Stimulated activated CD8-positive, alpha-beta memory T cell treated with anti-CD3 and anti-CD28 coated beads, Interleukin-2, amount 100 ng/mL, for 1 hour (primary cell): ENCODE measurements at places on chromosomes 13 and 19.

- DNase-seq = no peak
Observed at GRCh38 chr19:12272386-12272785, 22.3 kb downstream of the ZNF44 start.

GRCh38 chr13:99665711-99666110, 164.4 kb downstream of the TM9SF2 start:
- DNase-seq = no peak

- no peak for DNase-seq
Observed at GRCh38 chr13:25715760-25716159, 336.1 kb downstream of the SHISA2 start.

- DNase-seq = no peak
Observed at GRCh38 chr13:112997188-112998130, 28.4 kb downstream of the MCF2L start.

- no peak for DNase-seq
Observed at GRCh38 chr19:8550070-8550469, 27.2 kb downstream of the MYO1F start.
